ENCODE measurements at places on chromosomes 16 and 17. TPM values are rescaled to one million over a fixed set of nuclear protein-coding genes. Genes with fewer than 3 reads are reported as not detected.

ITGAE gene
- total RNA-seq, result 85.6 TPM

SUPT6H gene
- 70.4 TPM for total RNA-seq

ST6GALNAC1 gene
- 0.28 TPM for total RNA-seq

CD300H gene
- not detected for total RNA-seq

KCNAB3 gene
- 2.9 TPM for total RNA-seq

PMFBP1 gene
- 0.16 TPM for total RNA-seq

NUPR1 gene
- 13.1 TPM for total RNA-seq

GRIN2C gene
- total RNA-seq, result 0.26 TPM

FCSK gene
- total RNA-seq, result 4.8 TPM

OR2C1 gene
- total RNA-seq, result not detected

ABCC12 gene
- 0.02 TPM for total RNA-seq

UMOD gene
- total RNA-seq, result not detected

KREMEN2 gene
- total RNA-seq, result 1.8 TPM

MT1B gene
- total RNA-seq, result 0.38 TPM

CDH11 gene
- 0.61 TPM for total RNA-seq

DNAAF1 gene
- 0.48 TPM for total RNA-seq

SOST gene
- total RNA-seq, result 0.03 TPM

KRTAP9-3 gene
- total RNA-seq, result not detected

CDH8 gene
- 0.32 TPM for total RNA-seq

CCL1 gene
- total RNA-seq, result not detected

CMTM1 gene
- total RNA-seq, result 1.6 TPM

Measured in A549 treated with AZD2906 at 1 μM for 4 hours (cell line).